ENCODE measurements at places on chromosomes 4 and X.

- DNase-seq, result no peak
Observed at GRCh38 chr4:109294006-109294405, 8.5 kb downstream of the COL25A1 start.

DNA sequence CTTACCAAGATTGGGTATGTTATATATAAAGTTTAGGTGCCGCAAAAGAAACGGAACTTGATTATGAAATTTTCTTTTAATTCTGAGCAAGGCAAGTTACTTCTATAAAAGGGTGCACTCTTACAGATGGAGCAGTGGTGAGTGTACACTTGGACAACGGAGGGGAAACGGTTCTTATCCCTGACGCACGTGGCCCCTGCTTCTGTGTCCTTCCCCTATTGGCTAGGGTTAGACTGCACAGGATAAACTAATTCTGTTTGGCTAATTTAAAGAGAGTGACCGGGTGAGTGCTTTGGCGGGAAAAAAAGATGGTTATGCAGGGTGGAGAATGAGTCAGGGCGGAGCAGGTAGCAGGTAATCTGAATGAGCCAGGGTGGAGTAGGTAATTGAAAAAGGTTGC, 149.5 kb downstream of the GC start:
- DNase-seq, result no peak

- no peak for DNase-seq
Observed at GRCh38 chrX:154505734-154506133, 10.3 kb downstream of the FAM3A start.

DNA sequence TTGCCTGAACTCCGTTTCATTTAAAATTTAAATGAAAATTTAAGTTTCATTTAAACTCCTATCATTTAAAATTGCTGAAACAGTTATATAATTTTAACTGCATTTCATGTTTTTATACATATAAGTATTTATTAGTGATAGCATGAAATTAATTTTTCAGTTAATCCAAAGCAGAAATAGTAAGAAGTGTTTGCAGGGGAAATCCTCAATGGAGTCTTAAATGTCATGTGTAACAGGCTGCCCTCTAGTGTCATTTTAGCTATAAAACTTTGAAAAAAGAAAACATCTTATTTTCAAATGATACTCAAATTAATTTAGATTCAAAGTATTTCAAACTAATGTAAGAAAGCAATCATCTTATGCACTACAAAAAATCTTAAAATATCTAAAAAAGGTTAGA, 27.2 kb downstream of the TAPT1 start:
- no peak for DNase-seq

DNA sequence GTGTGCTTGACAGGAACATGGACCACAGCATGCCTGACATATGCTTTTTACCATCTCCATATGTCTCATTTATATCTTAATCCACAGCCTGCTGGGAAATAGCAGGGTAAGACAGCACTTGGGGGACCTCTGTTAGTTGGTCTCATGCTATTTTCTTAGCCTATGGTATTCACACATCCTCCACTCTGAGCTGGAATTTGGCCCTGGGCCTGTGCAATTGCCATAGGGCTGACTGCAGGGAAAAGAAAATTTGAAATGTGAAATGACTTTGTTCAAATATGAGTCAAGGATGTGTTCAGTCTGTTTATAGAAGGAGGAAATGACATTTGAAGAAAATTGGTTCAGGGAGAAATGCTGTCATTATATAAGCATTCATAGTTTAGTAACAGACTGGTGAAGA, 9.6 kb upstream of the MAP7D3 start:
- no peak for DNase-seq

DNA sequence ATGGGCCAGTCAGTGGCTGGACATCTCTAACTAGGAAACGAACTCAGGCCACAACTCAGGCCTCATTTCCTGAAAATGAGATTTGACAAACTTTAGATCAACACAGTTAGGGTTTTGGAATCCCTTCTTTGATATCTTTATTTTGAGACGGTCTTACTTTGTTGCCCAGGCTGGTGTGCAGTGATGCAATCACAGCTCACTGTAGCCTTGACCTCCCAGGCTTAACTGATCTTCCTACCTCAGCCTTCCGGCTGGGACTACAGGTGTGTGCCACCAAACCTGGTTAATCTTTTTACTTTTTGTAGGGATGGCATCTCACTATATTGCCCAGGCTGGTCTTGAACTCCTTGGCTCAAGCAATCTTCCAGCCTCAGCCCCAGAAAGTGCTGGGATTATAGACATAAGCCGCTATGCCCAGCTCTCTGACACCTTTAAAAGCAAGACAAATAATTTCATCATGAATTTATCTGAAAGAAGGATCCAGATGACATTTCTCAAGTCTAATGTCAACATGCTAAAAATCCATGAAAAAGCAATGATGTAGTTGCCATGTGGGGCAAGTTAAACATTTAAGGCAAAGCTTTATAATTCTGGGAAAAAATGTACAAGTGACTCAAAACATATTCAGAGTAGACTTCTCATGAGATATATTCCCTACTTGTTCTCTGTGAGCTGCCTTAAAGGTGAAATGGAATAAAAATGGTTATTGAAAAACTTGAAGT, 89.1 kb upstream of the CBR4 start:
- DNase-seq, result no peak

GRCh38 chr4:106502106-106502699, 133.6 kb upstream of the GIMD1 start:
- DNase-seq, result no peak

DNA sequence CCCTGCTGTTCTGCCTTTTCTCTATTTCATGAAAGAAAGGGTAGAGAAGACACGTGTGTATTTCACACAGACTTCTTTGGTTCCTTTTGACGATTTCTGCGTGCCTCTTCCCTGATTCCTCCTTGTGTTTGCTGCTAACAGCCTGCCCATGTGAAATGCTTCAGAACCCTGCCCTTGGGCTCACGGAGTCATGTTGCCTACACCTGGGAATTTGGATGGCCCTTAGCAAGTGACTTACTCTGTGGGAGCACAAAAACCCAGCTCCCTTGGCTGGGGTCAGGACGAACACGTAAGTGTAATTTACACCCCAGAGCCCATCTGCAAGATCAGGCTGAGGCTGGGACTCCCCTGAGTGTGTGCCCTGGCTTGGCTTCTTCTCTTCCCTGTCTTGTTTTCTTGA, 220.3 kb upstream of the BCOR start:
- DNase-seq, result no peak

DNA sequence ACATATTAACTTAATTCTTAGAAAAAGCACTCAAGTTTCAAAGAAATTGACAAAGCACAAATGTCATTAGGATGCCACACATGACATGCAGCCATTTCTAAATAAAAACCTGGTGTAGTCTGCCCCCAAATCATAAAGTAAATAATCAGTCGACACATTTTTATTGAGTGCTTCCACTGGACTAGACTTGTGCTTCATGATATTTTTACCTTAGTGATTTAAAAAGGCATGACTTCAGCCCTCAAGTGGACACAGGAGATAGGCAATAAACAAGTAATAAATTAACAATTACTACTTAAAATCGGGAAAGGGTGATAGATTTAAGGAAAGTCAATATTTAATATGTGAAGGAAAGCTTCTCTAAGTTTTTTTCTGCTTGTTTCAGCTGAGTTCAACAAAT, 7.6 kb downstream of the TRAM1L1 start:
- no peak for DNase-seq

DNA sequence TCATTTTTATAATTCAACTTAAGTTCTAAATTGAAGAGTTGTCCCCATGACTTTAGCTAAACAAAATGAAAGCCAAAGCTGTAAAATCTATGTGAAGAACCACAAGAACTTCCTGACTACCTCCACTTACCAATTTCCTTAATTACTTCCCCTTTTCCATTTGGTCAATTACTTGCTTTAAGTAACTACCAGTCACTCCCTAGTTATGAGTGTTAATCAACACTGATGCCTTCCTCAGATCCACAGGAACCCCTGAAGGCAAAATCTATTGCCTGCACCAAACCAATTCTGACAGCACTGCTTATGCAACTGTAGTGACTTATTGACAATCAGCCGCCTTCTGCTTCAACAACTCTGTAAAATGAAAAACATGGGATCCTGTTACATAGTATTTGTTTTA, 10.5 kb downstream of the RBMX start:
- no peak for DNase-seq

DNA sequence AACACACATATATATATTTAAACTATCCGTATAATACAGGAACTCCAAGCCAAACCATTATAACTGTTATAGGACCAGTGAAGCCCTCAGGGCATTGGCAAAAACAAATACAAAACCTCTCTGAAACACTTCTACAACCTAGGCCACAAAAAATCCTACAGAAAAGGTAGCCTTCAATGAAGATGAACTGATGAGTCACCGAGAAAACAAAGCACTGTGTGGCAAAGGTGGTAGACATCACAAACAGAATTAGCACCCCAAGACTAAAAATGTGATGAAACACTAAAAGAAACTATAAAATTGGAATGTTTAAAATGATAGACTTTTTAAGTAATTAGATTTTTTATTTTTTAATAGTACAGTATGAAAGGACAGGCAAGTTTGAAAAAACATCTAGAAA, 5.5 kb upstream of the HSPA4L start:
- DNase-seq, result no peak

GRCh38 chrX:27445438-27445837, 17.7 kb downstream of the PPP4R3C start:
- no peak for DNase-seq

DNA sequence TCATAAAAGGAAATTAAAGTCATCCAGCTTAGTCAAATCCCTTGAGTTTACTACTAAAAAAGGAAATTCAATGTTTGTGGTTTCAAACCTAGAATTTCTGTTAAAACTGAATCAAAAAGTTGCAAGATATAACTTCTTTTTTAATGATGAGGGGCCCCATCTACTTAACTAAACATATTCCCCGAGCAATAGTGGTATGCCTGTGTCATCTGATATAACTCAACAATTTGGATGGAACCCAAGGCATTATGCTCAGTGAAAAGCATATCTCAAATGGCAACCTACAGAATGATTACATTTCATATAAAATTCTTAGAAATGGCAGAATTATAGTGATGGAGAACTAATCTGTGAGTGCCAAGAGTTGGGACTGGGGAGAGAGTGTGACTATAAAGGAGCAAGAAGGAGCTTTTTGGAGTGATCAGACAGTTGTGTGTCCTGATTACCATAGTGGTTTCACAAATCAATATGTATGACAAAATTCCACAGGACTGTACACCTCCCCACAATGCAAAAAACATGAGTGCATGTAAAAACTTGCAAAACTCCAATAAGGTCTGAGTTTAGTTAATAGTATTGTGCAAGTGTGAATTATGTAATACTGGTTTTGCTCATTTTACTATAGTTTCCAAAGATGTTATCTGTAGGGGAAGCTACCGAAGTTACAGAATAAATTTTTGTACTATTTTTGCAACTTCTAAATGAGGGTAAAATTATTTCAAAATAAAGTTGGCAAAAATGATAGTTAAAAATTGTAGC, 323.2 kb downstream of the ARHGAP24 start:
- no peak for DNase-seq

DNA sequence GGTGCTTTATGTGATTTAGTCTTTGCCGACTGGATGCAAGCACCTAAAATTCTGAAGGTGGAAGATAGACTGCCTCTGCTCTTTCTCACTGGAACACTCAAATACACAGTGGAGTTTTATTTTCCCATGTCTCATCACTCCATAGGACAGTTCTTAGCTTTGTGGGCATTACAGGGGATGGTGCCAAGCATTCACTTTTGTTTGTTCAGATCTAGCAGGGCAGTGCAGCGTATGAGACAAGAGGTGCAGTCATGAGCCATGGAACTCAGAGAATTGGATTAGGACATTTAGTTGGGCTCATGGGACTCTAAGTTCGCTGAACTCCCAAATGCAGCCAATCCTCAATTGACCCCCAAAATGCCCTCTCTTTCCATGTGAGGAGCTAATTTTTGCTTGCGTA, 1136.9 kb upstream of the PRKX start:
- DNase-seq, result no peak

- no peak for DNase-seq
Observed at GRCh38 chr4:1344696-1345095, 2.3 kb upstream of the UVSSA start.

DNA sequence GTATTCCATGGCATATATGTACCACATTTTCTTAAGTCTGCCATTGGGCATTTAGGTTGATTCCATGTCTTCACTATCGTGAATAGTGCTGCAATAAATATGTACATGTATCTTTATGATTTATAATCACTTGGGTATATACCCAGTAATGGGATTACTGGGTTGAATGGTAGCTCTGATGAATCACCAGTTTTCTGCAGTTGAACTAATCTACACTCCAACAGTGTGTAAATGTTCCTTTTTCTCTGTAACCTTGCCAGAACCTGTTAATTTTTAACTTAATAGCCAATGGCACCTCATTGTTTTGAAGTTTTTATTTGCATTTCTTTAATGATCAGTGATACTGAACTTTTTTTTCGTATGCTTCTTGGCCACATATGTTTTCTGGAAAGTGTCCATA, 152.5 kb downstream of the CCNG2 start:
- no peak for DNase-seq

DNA sequence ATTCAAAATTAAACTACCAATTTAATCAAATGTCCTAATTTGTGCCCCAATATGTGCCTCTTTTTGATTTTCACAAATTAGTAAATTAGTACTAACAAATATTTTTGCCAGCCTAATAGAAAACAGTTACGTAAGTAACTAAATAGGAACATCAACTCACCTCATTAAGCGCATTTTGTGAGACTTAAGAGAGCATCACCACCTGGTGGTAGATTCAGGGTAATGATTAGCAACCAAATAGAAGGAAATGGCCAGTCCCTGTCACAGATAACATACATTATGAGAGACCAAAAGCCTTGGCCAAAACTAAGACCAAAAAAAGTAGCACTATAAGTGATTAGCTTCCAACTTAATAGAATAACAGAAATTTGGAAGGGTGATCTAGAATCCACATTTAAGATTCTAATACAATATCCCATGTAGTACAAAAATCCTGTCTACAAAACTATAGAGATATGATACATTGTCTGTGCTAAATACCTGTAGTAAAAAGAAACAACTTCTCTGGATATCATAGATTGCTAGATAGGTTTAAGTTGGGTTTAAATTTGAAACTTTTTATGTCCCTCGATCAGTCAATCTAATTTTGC, 46.7 kb downstream of the C4orf46 start:
- DNase-seq, result peak; percentile 35

GRCh38 chr4:143616771-143617170, 83.7 kb downstream of the FREM3 start:
- DNase-seq, result no peak

DNA sequence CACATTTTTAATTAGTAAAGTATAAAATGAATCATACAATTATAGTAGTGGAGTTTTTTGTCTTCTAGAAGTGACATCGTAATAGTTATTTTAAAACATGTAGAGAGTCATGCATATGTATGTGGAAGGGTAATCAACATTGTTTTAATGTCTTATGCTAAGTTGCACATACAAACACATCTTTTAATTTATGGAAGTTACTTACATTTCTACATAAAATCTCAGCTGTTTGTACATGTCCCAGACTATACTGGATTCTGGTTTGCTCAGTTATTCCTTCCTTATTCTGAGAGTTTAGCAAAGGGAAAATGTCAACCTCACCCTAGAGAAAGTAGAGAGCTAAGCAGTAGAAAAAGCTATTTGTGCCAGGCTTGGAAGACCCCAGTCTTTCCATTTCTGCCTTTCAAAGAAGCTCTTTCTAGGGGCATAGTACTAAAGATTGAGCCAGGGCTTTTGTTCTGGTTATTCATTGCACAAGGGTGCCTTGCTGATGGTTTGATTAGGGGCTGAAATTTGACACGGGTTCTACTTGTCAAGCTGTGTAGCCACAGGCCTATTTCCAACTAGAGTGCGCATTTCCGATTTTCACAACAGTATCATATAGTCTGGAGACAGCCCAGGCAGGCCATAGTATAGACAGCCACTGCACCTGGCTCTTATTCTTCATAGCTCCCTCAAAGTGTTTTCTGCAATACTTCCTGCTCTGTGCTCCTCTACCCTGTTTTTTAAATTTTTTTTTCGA, 106.3 kb downstream of the RPA4 start:
- DNase-seq, result no peak

GRCh38 chrX:41909068-41909467, 14.3 kb downstream of the CASK start:
- no peak for DNase-seq
